ENCODE measurements at places on chromosomes 2 and 18.

DNA sequence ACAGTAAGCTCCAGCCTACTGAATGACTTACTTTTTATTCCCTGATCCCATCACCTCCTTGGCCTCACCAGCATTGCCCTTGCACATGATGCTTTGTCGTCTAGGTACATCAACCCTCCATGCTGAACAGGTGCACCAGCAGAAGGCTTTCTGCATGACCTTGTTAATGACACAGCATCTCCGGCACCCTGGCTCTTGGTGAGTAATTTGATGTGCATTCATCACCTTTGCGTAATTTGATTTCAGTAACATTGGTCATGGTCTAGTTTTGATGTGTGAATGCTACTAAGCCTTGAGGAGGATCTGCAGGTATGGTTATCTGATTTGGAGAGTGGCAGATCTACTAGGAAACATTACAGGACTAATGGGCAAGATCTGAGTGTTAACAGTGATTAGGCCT, 103.6 kb downstream of the STK39 start:
- DNase-seq, result no peak

GRCh38 chr2:162063899-162064298, 10.1 kb downstream of the DPP4 start:
- DNase-seq, result no peak

DNA sequence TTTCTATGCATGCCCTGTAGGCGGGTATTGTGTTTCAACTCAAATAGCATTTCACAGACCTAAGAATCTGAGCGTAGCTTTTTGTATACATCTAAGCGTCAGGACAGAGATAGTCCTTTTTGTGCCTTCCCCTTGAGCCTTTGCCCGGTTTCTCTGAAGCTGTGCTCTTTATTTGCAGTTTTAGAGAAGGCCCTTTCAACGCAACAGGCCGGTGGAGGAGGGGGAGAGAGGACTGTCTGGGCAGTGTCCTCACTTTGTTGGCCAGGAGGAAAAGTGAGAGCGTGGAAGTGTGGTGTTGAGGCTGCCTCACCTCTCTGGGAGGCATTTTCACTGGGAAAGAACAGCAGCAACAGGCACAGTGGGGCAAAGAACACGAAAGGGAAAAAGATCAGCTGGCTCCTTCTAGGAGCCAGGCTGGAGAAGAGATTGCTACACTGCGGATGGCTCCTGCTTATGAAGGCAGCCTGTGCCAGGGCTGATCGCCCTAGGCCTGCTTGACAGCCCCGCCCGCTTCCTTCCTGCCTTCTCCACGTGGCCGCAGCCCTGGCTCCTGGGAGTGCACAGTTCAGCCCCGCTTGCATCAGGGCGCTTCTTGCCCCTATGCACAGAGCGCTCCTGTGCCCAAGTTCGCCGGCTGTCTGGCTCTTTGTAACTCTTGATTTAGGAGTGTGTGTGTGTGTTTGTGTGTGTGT, 195.6 kb upstream of the POU3F3 start:
- DNase-seq, result no peak

GRCh38 chr18:67938660-67939059, 422.1 kb upstream of the DSEL start:
- no peak for DNase-seq

DNA sequence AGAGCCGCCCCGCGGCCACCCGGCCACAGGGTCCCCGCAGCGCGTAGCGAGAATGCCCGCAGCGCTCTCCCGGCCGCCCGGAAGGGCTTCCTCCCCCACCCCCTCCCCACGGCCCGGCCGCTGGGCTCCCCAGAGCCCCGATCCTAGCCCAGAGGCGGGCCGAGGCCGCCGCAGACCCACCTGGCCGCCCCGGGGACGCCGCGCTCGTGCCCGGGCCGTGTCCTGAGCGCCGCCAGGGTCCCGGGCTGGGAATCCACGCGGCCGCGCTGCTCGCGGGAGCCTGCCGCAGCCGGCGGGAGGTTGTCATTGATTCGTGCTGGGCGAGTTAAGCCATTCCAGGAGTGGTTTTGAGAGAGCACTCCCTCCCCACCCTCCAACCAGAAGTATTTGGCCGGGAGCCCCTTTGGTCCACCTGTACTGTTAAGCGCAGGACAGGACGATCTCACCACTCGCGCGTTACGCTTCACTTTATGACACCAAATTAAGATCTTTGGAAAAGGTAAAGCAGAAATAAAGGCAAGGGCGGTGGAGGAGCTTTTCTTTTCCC, 206.4 kb upstream of the SMAD2 start:
- DNase-seq, result no peak

DNA sequence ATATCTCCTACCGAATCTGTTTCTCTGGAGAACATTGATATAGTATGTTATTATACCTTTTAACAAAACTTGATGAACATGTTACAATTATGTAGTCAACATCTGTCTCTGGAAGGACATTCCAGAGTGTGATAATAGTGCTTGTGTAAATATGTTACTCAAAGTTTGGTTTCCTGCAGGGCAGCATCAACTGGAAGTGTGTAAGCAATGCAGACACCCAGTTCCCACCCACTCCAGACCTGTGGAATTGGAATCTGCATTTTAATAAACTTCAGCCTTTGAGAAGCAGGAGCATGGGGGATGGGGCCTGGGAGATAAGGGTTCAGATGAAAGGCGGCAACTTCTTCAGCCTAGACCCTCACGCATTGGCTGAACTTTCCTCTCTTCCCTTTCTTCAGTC, 398.9 kb downstream of the RND3 start:
- DNase-seq, result no peak

- no peak for DNase-seq
These were observed 39.3 kb upstream of the SLC35G4 start for GRCh38 chr18:11570073-11570588.

DNA sequence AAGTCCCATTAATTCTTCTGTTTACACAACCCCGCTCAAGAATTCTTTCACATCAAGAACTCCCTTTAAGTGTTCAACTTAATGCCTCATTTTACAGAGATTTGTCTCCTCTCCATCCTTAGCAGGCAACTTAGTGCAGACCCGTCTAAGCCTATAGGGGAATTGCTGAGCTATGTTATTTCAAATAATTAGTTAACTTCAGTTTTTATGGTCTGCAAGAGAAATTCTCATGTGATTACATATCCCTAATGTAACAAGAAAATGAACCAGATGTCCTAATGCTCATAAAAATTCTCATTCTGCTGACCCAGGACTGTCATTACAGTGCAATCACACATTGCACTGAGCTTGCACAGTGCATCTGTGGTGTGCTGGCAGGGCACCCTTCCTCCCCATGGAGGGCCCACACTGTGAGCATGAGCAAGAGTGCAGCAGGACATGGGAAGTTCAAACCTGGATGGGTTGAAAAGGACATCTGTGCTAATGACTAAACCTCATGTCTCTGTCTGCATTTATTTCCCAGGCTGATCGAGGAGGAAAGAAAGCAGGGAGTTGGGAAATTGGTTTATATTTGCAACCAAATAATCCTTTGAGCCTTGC, 97.1 kb downstream of the COL5A2 start:
- no peak for DNase-seq

- DNase-seq, result no peak
These were observed 38.9 kb upstream of the B3GNT2 start for GRCh38 chr2:62156861-62157496.

DNA sequence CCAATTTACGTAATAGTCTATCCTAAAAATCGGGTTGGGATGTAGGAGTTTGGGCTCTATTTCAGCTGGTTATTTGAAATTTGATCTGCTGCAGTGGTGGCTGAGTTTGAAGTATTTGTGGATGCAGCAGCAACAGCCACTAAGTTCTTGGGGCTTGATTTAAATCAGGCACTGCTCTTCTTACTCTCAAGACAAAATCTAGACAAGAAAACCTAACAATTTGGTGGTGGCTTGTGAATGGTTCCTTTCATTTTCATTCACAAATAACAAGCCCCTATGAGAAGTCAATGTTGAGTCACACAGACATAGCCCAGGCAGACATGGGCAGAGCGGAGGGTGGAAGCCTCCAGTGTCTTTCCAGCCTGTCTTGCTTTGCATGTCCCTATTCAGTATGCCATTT, 199.3 kb downstream of the LTBP1 start:
- no peak for DNase-seq

GRCh38 chr2:175630280-175631244, 371.5 kb downstream of the LNPK start:
- DNase-seq, result no peak

DNA sequence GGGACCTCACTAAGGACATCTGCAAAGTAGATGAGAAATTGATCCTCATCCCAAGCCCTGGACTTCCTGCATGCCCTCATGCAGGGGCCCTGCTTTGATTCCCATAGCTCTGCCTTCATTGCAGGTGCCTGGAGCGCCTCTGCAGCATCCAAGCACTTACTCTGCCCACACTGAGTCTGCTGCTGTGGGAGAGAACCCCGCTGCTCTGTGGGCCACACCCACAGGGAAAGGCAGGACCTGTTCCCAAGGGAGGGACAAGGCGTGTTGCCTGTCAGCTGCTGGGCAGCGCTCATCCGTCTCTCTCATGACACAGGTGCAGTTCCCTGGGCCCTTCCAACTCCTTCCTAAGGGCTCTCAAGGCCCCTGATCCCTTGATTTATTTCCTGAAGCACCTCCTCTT, 266.8 kb upstream of the SMIM21 start:
- DNase-seq, result no peak

DNA sequence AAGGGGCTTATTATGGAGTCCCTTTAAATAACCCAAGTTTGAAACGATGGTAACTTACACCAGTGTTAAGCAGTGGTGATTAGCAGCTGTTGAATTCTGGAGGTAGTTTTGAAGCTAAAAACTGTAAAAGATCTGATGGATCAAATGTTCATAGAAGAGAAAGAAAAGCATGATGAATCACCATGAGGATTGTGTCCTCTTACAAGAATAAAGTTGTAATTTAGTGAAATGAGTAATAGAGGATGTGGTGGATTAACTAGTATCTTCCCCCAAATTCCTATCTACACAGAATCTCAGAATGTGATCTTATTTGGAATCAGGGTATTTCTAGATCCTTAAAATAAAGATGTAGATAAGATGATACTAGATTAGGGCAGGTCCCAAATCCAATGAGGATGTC, 1138.2 kb upstream of the TMEFF2 start:
- no peak for DNase-seq

DNA sequence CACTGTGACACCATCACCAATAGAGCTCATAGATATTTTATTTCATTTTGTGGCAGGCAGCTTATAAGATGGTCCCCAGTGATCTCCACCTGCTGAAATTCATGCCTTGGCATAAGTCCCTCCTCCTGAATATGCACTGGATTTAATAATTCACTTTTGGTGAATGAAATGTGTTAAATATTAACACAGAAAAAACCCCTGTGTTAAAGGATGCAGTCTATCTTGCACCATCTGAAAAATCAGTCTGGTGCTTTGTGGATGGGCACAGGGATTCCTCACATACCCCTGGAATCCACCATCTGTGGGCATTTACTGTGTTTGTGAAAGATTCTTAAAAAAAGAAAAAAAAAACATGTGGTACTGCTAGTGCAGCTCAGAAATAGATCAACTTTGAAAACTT, 26.1 kb upstream of the WIPF1 start:
- DNase-seq, result no peak

DNA sequence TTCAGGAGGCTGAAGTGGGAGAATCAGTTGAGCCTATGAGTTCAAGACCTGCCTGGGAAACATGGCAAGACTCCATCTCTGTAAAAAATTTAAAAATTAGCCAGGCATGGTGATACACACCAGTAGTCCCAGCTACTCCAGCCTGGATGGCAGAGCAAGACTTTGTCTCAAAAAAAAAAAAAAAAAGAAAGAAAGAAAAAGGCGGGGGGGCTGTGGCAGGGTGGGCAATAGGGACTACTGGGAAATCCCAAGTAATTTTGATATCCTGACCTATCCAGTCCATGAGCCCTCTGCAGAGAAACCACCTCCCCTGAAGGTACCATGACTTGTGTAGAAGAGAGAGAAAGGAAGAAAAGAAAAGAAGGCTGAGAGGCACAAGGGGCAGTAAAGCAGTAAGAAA, 45.3 kb downstream of the ALPK2 start:
- no peak for DNase-seq

DNA sequence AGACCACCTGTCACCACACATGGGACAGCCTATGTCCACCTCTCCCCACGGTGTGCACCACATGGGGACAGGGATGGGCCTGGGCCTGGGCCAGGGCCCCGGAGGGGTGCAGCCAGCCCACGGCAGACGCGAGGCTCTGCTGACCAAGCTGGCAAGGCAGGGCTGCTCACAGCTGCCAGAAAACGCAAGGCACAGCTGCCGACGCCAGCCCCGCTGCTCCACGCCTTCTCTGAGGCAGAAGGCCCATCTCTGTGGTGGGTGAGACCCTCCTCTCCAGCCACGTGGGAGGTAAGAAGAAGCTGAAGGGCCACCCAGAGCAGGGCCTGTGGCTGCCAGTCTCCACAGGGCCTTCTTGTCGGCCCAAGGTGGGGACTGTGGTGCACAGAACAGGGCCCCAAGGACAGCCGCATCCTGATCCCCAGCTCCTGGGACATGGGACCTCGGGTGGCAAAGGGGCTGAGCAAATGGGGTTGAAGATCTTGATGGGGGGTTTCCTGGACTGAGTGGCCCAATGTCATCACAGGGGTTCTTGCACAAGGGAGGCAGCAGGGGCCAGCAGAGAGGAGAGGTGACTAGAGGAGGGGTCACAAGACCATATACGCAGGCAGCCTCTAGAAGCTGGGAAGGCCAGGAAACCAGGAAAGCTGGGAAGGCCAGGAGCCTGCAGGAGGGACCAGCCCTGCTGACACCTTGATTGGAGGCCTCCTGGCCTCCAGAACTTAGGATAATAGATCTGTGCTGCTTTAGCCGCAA, 72.3 kb downstream of the NDUFA10 start:
- no peak for DNase-seq

- no peak for DNase-seq
These were observed 134.5 kb downstream of the NAPG start for GRCh38 chr18:10660179-10660884.

DNA sequence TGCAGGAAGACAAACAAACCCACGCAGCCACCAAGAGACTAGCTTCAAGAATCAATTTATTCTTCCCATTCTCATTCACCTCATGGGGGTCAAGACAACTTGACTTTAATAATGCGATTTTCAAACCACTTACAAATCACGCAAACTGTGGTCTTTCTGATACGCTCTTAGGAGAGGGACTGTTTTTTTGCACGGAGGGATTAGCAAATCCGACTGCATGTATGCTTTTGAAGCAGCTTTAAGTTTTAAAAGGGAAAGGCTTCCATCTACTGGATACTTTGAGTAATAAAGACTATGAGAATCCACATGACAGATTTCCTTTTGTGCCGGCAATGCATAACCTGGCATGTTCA, 322.9 kb upstream of the KCNJ3 start:
- no peak for DNase-seq

DNA sequence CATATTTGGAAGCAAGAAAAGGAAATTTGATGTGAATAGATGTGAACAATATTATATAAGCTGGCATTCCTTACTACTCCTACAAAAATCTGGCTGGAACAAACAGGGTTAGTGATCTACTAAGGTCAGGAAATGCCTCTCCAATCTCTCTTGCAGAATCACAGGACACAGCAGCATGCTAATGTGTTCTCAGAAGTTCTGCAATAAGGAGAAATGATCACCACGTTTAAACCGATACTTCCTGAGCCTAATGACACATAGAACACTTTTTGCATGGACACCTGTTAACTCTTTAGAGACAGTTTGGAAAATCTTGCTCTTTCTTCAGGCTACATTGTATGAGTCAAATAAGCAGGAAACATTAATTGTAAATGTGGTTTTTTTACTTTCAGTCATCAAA, 89.6 kb upstream of the MAP3K20 start:
- no peak for DNase-seq

All from GM18507 (cell line).